ENCODE measurements at places on chromosomes 11 and 22. TPM values are rescaled to one million over a fixed set of nuclear protein-coding genes. Genes with fewer than 3 reads are reported as not detected.

F2 gene
- not detected for total RNA-seq

CYP2D6 gene
- total RNA-seq: 0.33 TPM

DNA sequence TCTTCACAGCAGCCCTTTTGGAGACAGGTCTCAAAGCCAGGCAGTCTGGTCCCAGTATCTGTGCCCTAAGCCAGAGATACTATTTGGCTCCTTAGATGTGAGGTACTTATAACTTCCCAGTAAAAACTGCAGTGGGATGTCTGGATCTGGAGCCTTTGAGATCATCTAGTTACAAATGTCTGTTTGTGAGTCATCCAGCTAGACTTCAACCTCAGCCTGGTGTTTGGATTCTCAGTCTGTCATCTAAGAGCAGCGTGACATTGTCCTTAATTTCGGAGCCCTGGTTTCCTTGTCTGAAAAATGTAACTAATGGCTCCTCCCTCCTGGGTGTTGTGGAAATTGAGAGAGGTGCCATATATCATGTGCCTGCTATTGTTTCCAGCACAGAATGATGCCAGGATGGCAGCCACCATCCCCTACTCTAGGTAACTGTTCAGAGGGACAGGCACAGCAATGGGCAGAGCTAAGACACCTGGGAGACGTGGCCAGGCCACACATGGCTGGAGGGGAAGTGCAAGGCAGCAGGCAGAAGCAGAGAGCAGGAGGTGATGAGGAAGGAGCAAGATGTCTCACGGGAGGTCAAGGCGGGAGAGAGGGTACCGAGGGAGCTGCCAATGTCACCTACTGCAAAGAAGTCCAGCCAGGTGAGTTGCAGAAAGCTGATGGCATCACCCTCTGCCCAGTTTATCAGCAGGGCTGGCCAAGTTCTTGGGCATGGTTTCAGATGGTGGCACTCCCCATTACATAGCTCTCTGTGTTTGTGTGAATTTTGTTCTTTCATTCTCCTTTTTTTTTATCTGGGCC, 20.6 kb upstream of the ST3GAL4 start:
- H3K27me3 ChIP-seq: no peaks in the 10 kb centered on the region
- no peak overlapping the region for H3K27ac ChIP-seq
- H3K4me1 ChIP-seq: peaks cover 18% of the 10 kb centered on the region
- peaks cover 5% of the 10 kb centered on the region for H3K36me3 ChIP-seq
- H3K4me3 ChIP-seq: no peak overlapping the region

- no peak within 1 kb of the TSS for H3K4me3 ChIP-seq
- H3K4me1 ChIP-seq: no peaks in the 10 kb centered on the region
- H3K27me3 ChIP-seq: peaks cover 77% of the 10 kb centered on the region
- H3K27ac ChIP-seq: no peak within 1 kb of the TSS
- no peak for DNase-seq
- no peaks in the 10 kb centered on the region for H3K36me3 ChIP-seq
These were observed at the start of gene WT1 for GRCh38 chr11:32435511-32435941. Gene WT1, minus strand, starts transcription at chr11:32435539.

- H3K4me3 ChIP-seq: no peak overlapping the region
- H3K27ac ChIP-seq: no peak overlapping the region
- no peak for DNase-seq
- no peaks in the 10 kb centered on the region for H3K4me1 ChIP-seq
These were observed 67.0 kb upstream of the EIF3D start for GRCh38 chr22:36595940-36596339.
